Breast epithelium (tissue), 4 donors: ENCODE measurements at places on chromosomes 2 and 18. TPM values are rescaled to one million over a fixed set of nuclear protein-coding genes. Genes with fewer than 3 reads are reported as not detected.

Gene CYP26B1
- total RNA-seq = 41.6 TPM

Gene SOWAHC
- total RNA-seq = 9.1 TPM

Gene CCDC74B
- total RNA-seq = 16.1 TPM

DNA sequence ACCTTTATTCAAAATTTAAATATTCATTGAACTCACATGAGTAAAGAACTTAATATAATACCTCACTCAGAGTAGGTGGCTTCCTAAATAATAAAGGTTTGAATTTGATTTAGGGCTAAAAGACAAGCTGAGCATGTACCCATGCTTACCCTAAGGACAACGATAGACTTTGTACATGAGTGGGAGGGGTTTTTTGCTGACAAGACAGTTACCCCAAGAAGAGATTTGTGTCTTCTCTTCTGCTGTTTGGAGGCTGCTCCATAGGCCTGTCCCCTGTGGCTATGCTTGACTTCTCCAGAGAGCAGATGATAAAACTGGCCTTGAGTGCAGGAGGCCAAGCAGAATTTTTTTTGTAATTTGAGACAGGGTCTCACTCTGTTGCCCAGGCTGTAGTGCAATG is 383.9 kb downstream of the TMEM182 start:
- no peak for DNase-seq

DNA sequence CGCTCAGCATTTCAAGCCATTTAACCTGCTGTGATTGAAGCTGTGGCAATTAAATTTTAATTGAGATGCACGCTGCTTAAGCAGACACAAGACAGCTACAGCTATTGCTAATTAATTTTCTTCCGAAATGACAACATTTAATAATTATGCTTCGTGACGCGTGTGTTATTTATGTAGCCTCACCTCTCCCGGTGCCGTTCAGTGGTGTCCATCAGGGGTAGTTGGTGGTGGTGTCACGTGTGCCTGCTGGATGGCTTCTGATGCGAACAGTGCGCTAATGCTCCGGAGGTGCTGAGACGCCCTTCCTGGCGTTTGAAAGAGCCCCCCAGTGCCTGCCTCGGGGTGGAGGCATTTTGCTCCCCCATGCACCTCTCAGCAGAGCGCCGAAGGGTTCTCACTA is 39.5 kb downstream of the GLI2 start:
- DNase-seq = no peak

GRCh38 chr2:95042472-95043271 is 17.2 kb downstream of the MAL start:
- DNase-seq = no peak

DNA sequence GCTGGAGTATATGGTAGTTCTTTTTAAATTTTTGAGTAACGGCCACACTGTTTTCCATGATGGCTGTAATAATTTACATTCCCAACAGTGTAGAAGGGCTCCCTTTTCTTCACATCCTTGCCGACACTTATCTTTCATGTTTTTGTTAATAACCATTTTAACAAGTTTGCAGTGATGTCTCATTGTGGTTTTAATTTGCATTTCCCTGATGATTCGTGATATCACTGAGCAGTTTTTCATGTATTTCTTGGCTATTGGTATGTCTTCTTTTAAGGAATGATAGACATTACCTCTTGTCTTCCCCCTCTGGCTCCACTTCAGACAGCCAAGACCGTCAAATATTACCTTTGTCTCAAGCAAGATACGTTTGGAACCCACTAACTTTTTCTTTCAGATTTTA is 371.1 kb upstream of the NRP2 start:
- DNase-seq = no peak

DNA sequence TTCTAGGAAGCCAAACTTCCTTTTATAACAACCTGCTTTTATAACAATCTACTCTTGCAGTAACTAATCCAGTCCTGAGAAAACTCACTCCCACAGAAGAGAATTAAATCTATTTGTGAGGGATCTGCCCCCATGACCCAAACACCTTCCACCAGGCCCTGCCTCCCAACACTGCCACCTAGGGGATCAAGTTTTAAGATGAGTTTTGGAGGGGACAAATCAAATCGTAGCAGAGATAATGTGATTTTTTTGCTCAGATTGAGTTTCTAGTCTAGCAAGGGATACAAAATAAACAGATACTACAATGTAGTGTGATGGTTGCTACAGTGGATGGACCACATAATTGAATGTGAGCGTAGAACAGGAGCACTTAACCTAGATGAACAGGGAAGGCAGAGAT is 52.2 kb downstream of the NCOA1 start:
- no peak for DNase-seq

DNA sequence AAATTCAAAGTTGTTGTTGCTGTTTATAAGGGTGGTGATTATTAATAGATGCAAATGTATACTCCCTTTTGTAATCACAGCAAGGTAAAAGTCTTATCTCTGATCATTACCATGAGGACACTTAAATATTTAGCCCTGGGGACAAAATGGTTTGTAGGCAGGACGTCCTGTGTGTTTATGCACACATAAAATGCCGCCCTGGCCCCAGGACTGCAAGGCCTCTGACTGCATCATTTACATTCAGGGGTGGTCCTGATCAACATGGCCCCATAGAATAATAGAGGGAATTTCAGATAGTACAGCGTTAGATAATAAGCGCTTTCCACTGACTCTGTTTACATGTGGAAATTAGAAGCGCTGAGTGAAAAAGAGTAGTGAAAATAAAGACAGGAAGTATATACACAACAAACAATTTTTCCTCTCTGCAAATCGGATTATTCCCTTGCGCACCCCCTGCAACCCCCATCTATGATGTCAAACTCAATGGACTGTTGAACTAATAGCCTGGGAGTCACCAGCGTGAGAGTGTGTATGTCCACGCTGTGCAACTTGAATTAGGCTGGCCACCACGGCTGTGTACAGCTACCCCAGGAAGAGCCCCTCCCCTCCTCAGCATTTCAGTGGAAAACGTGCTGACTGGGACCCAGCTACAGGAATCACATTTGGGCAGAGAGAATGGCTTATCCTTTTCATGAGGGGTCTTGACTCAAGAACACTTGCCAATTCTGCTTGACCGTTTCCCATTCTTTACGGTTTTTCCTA is 291.5 kb downstream of the SOX11 start:
- DNase-seq = no peak

Gene TDRD15
- total RNA-seq = not detected

Gene BCL2
- total RNA-seq = 82.5 TPM

- DNase-seq = no peak
Observed at GRCh38 chr18:44599412-44599811, 81.3 kb upstream of the SETBP1 start.

Gene ZNF804A
- total RNA-seq = 0.29 TPM

DNA sequence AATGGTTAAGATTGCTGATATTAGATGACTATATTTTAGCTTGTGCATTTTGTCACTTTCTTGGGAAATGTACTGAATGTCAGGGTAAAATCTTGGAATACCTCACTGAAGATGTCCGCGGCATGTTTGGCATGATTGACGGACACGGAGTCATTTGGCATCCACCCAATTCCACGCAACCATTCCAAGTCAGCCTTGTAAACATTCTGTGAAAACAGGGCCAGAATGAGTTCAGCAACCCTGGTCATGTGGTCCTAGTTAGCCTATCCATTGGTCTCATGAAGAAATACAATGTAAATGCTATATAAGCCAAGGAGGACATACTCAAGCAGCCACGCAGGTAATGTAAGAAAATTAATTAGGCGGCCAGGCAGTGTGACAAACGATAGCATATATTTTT is 159.5 kb downstream of the RIF1 start:
- DNase-seq = no peak

- no peak for DNase-seq
Observed at GRCh38 chr2:24517247-24517646, 26.2 kb downstream of the NCOA1 start.
